ENCODE measurements at places on chromosomes 12 and 14.

- DNase-seq, result peak; percentile 37
These were observed 1.2 kb downstream of the PPP1CC start for GRCh38 chr12:110741341-110742095.

GRCh38 chr12:109822951-109823411, 10.2 kb downstream of the TRPV4 start:
- no peak for DNase-seq

GRCh38 chr12:131448254-131448795, 262.6 kb upstream of the SFSWAP start:
- DNase-seq, result no peak

GRCh38 chr14:61699027-61699426, 3.7 kb downstream of the HIF1A start:
- DNase-seq, result no peak

GRCh38 chr12:96177013-96177412, 17.2 kb upstream of the ELK3 start:
- DNase-seq, result no peak

GRCh38 chr12:6281081-6281809, 29.2 kb upstream of the PLEKHG6 start:
- DNase-seq, result no peak

GRCh38 chr14:88856786-88857366, 32.4 kb downstream of the TTC8 start:
- no peak for DNase-seq

DNA sequence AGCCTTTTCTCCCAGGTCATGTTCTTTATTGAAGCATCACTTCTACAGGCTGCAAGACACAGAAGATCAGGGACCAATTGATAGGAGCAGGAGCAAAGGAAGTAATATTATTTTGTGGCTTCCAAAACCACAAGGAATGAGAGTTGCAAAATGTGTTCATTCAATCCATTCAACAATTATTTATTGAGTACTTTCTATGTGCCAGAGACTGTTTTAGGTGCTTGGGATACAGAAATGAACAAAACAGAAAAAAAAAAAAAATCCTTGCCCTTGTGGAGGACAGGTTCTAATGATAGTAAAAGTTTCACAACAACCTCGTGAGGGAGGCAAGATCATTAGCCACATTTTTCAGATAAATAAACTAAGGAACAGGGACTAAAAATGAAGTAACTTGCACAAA, 20.1 kb upstream of the DACT1 start:
- peak; percentile 27 for DNase-seq

DNA sequence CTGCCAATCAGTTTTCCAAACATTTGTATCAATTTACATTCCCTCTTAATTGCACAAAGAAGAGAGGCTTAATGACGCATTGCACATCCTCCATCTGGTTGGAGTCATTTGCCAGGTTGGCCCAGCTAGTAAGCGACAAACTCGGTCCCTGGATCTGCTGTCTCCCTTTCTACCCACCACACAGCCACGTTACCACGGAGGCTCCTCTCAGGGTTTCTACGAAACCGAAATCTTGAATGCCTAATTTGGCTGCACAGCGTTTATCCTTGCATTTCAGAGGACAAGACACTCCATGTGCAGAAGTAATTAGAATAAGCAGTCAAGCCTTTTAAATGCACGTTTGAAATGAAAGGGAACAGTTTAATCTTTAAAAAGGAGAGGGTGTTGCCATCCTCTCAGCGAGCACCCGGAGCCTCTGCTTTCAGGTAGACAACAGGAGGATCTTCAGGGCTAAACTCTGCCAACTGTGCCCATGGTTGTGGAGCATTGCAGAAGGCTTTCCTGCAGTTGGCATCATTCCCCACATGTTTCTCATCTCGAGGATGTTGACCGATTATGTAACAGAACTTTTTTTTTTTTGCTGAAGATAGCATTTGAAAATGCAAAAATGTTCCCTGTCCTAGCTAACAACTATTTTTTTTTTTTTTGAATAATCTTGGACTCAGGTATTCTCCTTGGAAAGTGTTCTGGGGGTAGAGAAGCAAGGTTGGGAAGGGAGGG, 37.8 kb downstream of the SLC24A4 start:
- no peak for DNase-seq

GRCh38 chr12:89180496-89180895, 171.8 kb downstream of the DUSP6 start:
- no peak for DNase-seq

DNA sequence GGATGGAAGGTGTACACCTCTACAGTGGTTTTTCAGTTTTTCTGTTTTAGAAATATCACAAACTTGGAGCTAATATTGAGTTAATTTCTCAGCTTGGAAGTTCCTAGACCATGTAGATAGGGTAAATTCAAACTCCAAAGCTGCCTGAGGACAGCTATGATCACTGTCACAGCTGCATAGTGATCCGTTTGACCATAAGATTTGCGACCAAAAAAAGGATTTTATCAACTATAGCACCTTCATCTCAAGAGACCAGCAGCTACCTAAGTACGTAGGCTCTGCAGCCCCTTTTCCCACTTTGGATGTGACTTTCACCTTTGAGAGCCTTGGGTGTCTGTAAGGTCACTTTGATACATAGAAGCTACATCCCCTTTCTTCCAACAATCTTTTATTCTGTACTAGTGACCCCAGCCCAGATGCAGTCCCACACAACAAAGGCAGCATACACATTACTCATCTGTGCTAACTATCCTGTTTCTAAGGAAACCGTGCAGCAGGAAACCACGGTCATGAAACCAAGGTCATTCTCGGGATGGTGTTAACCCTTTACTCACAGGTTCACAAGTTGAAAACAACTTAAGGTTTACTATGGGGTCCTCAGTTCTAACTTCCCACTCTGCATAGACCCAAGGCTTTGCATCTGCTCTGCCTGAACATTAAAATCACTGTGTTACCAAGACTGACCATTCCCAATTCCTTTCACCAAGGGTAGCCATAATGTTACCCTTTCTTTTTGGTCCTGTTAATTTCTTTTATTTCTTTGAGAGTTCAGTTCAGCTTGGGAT, 75.4 kb downstream of the IFT81 start:
- DNase-seq, result peak; percentile 81

DNA sequence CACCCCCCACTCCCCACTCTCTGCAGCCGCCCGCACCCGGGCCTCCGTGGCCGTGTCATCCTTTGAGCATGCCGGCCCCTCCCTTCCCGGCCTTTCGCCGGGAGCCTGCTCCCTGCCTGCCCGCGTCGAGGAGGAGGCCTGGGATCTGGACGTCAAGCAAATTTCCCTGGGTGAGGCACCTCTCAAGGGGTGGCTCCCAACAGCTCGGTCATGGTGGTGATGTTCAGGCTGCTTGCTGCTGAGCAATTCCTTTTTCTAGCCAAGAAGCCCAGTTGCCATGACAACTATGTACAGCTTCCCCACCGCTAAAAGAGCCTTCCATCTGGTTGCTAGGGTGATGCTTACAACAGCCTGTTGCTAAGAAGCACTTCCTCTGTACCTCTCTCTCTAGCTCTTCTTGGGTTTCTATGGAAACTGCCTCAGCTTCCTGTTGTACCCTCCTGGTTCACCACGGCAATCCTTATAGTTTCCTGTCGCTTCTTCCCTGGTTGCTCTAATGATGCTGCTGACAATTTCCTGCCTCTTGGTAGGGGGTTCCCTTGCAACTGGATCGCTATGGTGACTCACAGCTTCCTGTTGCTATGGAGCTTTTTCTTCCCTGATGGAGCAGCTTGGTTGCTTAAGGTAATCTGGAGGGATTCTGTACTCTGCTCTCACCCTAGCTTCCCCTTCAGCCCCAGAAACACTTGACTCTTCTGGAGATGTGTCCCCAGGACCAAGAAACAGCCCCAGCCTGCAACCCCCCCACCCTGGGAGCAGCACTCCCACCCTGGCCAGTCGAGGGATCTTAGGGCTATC, 11.0 kb downstream of the ZNF219 start:
- DNase-seq, result peak; percentile 94

GRCh38 chr12:40622246-40622838, 69.9 kb upstream of the CNTN1 start:
- DNase-seq, result peak; percentile 46

- no peak for DNase-seq
These were observed 14.7 kb downstream of the PTCSC3 start for GRCh38 chr14:36161776-36162175.

DNA sequence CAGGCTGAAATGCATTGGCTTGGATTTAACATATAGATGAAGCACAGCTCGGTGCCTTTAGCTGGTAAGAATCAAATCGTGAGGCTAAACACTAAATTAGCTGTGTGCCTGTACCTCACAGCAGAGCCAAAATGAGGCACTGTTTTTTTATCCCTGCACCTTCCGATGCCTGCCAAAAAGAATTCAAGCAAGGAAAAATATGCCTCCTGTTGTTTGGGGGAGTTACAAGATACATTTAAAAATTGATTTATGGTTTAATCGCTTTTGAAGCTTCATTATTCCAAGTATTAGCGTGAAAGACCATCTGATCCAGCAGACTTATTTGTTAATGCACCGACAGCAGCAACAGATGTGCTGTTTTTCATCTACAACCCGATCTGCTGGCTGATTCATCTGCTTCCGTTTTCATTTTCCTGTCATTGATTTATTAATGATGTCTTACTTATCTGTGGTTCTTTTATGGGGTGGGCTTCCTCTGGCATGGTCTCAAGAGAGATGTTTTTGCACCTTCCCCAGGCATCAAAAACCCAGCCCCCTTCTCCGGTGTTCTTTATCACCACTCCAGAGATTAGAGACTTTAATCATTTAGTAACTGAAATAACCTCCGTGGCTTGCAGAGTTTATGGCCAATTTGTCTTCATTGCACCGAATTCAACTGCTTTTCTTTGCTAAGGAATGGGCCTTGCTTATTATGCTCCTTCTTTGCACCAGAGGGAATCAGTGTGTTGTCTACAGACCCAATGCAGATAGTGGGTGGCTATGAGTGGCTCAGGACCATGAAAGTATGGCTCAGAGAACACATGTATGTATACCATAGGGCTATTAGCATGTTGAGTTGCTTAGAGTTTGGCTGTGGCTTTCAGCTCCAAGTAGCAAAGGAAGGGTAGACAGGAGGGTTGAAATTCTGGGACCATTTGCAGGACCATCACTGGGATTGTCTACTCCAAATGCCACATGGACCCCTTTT, 166.8 kb upstream of the TMEM260 start:
- DNase-seq, result no peak

DNA sequence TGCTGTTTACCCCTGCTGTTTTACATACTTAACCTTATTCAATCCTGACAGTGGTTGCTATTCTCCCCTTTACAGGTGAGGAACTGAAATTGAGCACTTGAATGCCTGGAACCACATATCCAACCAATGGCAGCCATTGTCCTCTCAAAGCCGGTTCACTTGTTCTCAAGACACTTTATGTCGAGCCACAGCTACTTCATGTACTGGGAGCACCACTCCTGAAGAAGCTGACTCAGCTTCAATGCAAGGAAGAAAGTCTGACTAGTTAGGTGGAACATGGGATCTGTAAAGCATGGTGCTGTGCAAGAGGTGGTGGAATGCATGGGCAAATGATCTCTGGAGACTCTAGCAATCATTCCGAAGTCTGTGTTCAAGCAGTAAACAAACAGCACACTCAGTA, 113.9 kb upstream of the CPM start:
- DNase-seq, result no peak

DNA sequence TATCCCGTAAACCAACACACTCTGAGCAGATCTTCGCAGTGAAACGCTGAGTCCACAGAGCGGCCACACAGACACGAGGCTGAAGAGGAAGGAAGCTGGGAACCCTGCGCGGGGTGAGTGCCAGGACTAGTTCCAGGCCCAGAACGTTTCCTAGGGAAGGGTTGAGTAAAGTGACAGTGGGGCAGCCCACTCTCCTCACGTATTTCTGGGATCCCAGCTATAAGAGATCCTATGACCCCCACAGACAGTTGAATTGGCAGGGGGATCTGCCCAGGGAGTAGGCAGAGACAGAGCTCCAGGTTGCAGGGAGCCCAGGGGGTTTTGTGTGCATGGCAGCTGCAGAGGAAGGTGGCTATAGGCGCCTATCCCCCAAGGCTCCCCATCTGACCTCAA, 51.1 kb downstream of the GTF2A1 start:
- DNase-seq, result peak; percentile 3

GRCh38 chr12:92971859-92972524, 42.9 kb upstream of the EEA1 start:
- DNase-seq, result peak; percentile 75

GRCh38 chr14:74524076-74524811, 30.7 kb downstream of the ISCA2 start:
- no peak for DNase-seq

DNA sequence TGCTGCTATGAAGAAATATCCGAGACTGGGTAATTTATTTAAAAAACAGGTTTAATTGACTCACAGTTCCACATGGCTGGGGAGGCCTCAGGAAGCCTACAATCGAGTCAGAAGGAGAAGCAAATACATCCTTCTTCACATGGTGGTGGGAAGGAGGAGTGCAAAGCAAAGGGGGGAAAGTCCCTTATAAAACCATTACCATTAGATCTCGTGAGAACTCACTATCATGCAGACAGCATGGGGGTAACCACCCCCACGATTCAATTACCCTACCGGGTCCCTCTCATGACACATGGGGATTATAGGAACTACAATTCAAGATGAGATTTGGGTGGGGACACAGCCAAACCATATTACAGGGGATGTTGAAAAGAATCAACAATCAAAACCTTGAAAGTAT, 74.9 kb downstream of the PPM1H start:
- no peak for DNase-seq

- DNase-seq, result no peak
These were observed 160.9 kb downstream of the VRK1 start for GRCh38 chr14:96958057-96958456.

DNA sequence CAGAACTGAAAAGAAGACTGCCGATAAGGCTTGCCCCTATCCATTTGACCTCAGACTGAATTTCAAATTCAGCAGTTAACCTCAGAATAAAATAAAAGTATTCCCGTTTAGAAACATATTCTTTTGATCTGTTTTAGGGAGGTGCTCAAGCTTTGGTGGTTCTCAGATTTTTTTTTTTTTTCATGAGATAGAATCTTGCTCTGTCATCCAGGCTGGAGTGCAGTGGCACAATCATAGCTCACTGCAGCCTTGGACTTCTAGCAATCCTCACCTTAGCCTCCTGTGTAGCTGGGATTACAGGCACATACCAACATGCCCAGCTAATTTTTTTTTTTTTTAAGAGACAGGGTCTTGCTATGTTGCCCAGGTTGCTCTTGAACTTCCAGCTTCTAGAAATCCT, 15.5 kb downstream of the AEBP2 start:
- DNase-seq, result no peak
